Esophagus mucosa (tissue), 1 donor: ENCODE measurements at places on chromosomes 2 and 18. TPM values are rescaled to one million over a fixed set of nuclear protein-coding genes. Genes with fewer than 3 reads are reported as not detected.

ADRA2B gene
- total RNA-seq: not detected

TSPYL6 gene
- total RNA-seq: not detected

CDK5R2 gene
- not detected for total RNA-seq

GRCh38 chr2:66461664-66462500, 27.0 kb downstream of the MEIS1 start:
- ATAC-seq: no peak

RSAD2 gene
- total RNA-seq: 1.6 TPM

DNA sequence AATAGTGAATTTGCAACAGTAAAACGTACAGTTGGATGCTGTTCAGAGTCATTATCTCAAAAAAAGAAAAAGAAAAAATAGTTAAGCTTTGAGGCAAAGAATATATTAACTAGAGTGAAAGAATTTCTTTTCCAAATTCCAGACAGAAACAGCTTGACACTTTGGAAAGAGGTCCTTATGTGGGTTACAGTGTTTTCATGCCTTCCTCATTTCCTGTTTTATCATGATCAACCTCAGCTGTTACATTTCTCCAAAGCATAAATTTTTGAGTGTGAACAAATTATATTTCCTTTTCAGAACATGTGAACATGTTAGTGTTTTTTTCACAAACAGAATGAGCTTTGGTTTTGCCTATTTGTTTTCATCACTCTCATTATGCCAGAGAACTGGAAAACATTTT, 13.6 kb downstream of the FRZB start:
- ATAC-seq: no peak
